Thymus (tissue), 14 donors: ENCODE measurements at places on chromosomes 6 and 20.

DNA sequence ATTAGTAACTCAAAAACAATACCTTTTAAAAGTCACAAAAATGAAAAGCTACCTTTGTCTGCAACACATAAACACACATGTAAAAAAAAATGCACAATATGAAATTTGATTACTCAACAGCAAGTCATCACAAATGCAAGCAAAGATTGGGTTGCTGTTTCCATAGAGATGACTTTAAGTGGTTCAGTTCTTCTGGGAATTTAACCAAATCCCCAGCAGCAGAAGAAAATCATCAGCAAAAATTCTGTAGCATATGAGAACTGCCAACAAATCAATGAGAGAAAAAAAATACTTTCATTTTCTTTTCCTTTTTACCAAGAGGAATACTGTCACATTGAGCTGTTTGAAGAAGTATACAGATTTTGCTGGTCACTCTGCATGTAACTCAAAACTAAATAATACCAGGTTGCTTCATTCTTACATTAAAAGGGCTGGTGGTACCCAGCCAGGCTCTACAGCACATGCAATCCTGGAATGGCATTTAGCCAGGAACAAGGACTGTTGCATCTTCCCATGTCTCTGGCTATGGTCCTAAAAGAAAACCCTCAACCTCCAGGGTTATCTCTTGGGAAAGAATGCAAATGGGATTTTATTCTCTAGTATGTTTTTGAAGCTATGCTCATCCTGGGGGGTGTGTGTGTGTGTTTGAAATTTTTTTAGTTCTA lies 158.3 kb downstream of the OPRM1 start:
- no peak for DNase-seq

DNA sequence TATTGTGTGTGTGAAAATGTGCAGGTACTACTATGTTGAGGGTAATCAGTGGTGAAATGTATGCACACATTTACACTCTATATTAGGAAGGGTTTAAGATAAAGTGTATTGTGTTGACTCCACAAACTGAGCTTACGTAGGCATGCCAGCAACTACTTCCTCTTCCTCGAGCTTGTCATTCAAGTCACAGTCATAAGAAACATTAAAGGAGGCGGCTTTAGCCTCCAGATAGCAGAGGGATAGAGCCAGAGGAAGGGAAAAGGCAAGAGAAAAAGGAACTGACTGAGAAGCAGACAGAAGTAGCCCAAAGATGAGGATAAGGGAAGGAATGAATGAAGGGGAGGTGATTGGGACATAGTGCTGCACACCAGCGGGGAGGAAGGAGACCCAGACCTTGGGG lies 55.2 kb downstream of the SMLR1 start:
- DNase-seq, result no peak

- DNase-seq, result no peak
These were observed 807 bp upstream of the OTOR start for GRCh38 chr20:16747291-16747811.

- no peak for DNase-seq
These were observed 525 bp upstream of the MAK start for GRCh38 chr6:10838794-10839333.

- DNase-seq, result no peak
These were observed 17.6 kb downstream of the HLA-DOB start for GRCh38 chr6:32799168-32799567.

- DNase-seq, result no peak
These were observed 37.5 kb upstream of the ADGRF1 start for GRCh38 chr6:47079638-47080037.
